CD4-positive, alpha-beta T cell treated with Interleukin-17A for 4 hours (primary cell): ENCODE measurements at places on chromosomes 13 and 19.

GRCh38 chr19:4738734-4739133 lies 15.1 kb upstream of the DPP9 start:
- no peak for DNase-seq

GRCh38 chr13:45490068-45490467 lies 25.3 kb downstream of the COG3 start:
- peak; percentile 32 for DNase-seq

- no peak for DNase-seq
Measured at GRCh38 chr13:30841154-30841553, 64.9 kb upstream of the MEDAG start.

GRCh38 chr13:84366506-84366905 lies 484.2 kb upstream of the SLITRK1 start:
- no peak for DNase-seq

GRCh38 chr19:10230173-10230860 lies 814 bp downstream of the S1PR2 start:
- peak; percentile 76 for DNase-seq
